Aortic smooth muscle cell (primary cell): ENCODE measurements at places on chromosomes 16 and 17. TPM values are rescaled to one million over a fixed set of nuclear protein-coding genes. Genes with fewer than 3 reads are reported as not detected.

Gene SHISA9
- total RNA-seq = 0.06 TPM in 1 of 2 replicates, not detected in the other

Gene KRTAP4-4
- not detected in 2 replicates for total RNA-seq

Gene PLD6
- 3.5 and 4.0 TPM in 2 replicates for total RNA-seq

Gene HASPIN
- total RNA-seq = 2.7 and 3.8 TPM in 2 replicates

Gene PRSS8
- not detected in 2 replicates for total RNA-seq

Gene SLC5A2
- total RNA-seq = 0.06 TPM in 1 of 2 replicates, not detected in the other

Gene VPS35
- 66.6 and 74.5 TPM in 2 replicates for total RNA-seq

Gene CCL8
- total RNA-seq = not detected in 2 replicates

Gene ALOX15B
- not detected in 2 replicates for total RNA-seq

Gene SARM1
- 6.0 and 6.5 TPM in 2 replicates for total RNA-seq

Gene KRT25
- total RNA-seq = not detected in 2 replicates

Gene KIF19
- 0.44 and 1.2 TPM in 2 replicates for total RNA-seq

Gene SCN4A
- 0.12 and 0.13 TPM in 2 replicates for total RNA-seq

Gene CDRT15
- total RNA-seq = not detected in 2 replicates

Gene MEIOC
- not detected in 2 replicates for total RNA-seq

Gene TMED6
- 0.12 and 0.13 TPM in 2 replicates for total RNA-seq

Gene IGF2BP1
- 0.26 and 0.62 TPM in 2 replicates for total RNA-seq
